ENCODE measurements at places on chromosomes 3 and 15.

DNA sequence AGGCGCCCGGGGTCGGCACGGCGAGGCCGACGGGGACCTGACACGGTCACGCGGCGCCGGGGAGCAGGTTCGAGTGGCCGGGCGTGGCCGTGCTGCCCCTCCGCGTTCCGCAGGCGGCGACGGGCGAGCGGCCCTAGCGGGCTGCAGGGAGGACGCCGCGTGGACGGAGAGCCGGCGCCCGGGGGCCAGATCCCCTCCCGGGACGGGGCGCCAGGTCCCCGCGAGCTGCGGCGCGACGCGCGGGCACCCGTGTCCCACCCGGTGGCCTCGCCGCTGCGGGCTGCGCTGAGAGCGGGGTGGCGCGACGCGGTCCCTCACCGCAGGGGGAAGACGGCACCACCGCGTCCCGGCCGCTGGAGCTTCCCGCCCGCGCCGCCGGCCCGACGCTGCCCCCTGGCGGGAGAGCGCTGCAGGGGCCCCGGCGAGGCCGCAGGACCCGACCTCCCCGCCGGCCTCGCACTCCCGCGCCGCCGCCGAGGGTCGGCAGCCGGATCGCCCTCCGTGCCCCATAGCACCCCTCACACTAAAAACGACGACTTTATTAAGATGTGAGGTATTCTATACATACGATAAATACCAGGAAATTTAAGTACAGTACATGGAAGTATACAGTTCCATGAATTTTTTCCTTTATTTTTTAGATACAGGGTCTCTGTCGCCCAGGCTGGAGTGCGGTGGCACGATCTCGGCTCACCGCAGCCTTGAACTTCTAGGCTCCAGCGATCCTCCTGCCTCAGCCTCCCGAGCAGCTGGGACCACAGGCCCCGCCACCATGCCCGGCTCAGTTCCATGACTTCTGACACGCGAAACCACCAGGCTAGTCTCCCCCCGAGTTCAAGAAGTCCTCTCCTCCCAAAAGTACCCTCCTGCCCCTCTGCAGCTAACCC is 1.3 kb upstream of the PIGZ start:
- DNase-seq: peak; percentile 64

- no peak for DNase-seq
Measured at GRCh38 chr3:57383838-57384237, 91.4 kb upstream of the ASB14 start.

GRCh38 chr3:197835509-197835908 is 44.5 kb downstream of the LRCH3 start:
- DNase-seq: no peak

DNA sequence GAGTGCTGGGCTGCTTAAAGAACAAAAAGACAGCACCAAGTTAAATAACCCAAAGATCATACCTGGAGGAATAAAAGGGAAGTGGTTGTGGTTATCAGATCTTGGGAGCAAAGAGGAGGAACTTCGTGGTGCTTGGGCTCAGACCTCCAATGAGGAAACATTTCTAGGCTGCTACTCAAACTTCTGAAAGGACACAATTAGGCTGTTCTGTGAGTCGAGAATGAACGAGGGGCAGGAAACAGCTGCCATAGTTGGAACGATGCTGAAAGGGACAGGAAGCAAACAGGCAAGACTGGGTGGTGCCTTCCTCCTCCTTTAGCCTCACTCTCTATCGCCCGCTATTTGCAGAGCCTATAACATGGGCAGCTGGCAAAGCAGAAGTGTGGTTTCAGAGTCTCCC is 276.3 kb upstream of the ARRDC4 start:
- no peak for DNase-seq

DNA sequence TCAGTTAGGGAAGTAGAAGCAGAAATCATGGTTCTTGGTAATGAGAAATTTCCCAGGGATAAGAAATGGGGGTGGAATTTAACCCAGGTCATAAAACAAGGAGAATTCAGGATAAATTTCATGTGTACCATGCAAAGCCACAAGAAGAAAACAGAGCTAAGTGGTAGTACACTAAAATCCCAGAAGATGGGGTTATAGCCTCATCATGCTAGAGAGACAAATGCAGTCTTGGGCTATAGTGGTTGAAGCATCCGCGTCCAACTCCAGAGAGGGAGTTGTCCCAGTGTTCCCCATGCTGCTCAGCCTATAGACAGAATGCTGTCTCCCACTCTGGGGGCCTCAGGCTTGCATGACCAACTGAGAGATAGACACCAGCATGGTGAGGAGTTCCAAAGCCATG is 36.2 kb upstream of the CLRN1 start:
- DNase-seq: no peak

GRCh38 chr15:96462768-96463750 is 132.6 kb downstream of the NR2F2 start:
- no peak for DNase-seq

GRCh38 chr15:64507293-64507802 is 47.0 kb downstream of the ZNF609 start:
- DNase-seq: peak; percentile 26

DNA sequence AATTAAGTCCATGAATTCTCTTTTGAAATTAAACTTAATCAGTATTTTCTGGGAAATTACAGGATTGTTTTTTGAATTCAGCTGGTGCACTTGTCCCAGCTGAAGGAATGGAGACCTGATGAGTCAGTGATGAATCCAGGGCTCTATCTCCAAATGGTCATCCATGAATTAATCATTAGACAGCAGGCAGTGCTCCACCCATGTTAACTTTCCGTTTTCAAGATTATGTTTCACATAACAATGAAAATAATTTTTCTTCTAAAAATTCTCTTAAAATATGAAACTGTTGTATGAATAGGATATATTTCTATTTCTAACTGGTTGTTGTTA is 13.9 kb upstream of the PAQR9 start:
- DNase-seq: no peak

- no peak for DNase-seq
Measured at GRCh38 chr3:170056710-170057454, 19.1 kb downstream of the GPR160 start.

DNA sequence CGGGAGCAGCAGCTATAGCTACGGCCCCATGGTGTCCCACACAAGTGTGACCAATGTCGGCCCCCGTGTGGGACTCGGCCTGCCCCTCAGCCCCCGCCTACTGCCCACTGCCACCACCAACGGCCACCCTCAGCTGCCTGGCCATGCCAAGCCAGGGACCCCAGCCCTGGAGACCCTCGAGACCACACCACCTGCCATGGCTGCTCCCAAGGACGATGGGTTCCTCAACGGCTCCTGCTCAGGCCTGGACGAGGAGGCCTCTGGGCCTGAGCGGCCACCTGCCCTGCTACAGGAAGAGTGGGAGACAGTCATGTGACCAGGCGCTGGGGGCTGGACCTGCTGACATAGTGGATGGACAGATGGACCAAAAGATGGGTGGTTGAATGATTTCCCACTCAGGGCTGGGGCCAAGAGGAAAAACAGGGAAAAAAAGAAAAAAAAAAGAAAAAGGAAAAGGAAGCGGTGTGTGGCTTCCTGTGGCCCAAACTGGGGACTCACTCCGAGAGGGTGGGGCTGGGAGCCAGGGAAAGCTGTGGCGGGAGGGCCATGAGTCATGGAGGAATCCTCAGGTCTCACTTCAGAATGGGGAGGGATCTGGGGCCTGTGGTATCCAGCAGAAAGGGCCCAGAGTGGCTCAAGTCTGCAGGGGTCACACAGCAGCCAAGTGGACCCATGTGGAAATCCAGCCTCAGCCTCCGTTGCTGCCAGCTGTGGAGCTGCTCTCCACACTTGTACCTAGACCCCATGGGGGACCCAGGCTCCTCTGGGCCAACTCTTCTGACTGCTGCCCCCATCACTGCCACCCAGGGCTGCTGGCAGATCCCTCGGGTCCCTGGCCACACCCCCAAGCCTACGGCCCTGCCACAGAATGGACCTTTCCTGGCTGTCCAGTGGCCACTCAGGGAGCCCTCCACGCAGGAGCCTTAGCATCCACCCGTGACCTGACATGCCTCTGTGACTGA is 26.1 kb downstream of the PTH1R start:
- DNase-seq: no peak

- DNase-seq: no peak
Measured at GRCh38 chr15:57485869-57486268, 105.8 kb upstream of the MYZAP start.

DNA sequence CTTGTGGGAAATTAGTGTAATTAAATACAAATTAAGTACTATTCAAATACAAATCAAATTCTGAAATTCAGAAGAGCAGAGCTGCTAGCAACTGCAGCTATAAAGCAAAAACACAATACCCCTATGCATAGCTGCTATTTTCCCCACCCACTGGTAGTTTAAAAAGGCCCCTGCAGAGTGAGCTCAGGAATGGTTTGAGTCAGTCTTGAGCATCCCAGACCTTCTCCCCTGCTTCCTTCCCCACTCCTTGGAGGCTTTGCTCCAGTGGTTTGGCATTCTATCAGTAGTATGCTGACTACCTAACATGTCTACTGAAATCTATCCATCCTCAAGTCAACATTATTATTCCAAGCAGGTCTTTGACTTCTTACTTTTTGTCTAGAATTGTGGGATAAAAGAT is 53.0 kb downstream of the EFHB start:
- DNase-seq: no peak

- no peak for DNase-seq
Measured at GRCh38 chr3:119635719-119636118, 24.7 kb downstream of the POPDC2 start.

DNA sequence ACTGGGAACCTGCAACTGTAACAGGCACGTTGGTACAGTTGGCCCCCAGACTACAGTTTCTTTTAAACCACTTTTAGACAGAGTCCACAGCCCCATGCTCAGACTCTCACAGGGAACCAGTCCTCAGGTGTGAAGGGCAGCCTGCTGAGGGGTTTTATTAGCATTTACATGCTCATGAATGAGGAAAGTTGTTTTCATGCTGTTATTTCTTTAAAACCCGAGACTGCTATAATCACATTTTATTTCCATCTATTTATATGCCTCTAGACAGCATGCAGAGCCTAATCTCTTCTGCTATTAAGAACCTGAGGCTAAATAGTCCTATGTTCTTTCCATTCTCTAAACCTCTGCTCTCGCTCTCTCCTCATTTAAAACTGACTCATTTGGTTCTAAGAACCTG is 26.3 kb upstream of the FSIP1 start:
- DNase-seq: no peak

DNA sequence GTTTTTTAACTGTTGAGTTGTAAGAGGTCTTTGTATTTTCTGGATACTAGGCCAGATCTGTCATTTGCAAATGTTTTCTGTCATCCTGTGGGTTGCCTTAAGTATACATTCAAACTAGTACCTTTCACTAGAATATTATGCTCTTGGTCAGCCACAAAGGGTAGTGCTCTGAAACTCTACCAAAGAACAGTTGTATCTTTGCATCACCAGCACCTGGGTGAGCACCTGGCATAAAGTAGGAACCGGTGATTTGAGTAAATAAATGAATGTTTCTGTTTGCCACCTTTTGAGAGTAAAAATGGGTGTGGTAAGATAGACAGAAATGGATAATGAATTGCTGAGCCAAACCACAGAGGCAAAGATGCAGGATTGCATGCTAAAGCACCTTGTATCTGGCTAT is 98.7 kb downstream of the SLCO3A1 start:
- DNase-seq: no peak

DNA sequence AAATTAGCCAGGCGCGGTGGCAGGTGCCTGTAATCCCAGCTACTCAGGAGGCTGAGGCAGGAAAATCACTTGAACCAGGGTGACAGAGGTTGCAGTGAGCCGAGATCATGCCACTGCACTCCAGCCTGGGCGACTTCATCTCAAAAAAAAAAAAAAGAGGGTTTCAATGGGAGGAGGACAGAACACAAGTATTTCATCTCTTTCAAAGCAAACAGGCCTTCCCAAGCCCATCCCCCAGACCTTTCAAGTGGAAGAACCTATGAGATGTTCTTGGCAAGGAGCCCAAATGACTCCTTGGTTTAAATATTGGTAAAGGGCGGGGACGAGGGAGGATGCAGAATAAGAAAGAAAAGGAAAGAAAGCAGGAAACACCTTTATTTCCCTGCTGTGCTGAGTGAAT is 62.2 kb upstream of the MCF2L2 start:
- DNase-seq: no peak

DNA sequence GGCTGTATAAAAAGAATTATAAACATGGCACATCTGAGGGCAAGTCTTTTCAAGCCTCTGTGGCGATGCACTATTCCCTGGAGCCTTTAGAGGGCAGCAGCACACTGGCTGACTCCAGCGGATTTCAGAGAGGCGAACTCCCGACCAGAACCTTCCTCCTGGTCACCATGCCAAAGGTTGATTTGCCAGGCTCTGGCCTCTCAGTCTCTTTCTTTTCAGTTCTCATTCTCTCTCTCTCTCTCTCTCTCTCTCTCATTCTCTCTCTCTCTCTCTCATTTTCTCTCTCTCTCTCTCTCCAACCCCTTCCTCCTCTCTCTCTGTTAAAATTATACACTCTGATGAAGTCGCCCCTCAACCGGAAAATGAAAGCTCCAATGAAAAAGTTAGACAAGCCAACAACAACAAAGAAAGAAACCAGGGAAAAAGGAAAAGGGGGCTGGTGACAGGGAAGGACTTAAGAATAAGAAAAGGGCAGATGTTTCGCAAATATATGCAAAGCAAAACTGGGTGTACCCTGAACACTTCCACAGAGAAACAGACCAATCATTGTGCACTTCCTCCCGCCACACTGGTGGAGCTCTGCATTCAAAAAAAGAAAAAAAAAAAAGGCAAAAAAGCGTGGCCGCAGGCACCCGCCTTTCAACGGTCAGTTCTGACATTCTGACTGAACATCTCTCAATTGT is 90.2 kb downstream of the TIGIT start:
- DNase-seq: peak; percentile 66

GRCh38 chr3:58047826-58048225 is 39.6 kb downstream of the FLNB start:
- DNase-seq: no peak

DNA sequence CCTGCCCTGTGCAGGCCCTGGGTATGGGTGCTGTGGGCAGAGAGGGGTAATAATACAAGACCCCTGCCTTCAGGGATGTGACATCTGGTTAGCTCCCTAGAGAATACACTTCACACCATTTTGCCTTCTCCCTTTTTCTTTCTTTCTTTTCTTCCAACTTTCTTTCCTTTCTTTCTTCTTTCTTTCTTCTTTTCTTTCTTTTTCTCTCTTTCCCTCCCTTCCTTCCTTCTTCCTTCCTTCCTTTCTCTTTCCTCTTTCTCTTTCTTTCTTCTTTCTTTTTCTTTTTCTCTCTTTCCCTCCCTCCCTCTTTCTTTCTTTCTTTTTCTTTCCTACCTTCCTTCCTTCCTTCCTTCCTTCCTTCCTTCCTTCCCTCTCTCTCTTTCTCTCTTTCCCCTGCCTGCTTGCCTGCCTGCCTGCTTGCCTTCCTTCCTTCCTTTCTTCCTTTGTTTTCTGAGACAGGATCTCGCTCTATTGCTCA is 68.4 kb upstream of the ABHD17C start:
- DNase-seq: no peak

DNA sequence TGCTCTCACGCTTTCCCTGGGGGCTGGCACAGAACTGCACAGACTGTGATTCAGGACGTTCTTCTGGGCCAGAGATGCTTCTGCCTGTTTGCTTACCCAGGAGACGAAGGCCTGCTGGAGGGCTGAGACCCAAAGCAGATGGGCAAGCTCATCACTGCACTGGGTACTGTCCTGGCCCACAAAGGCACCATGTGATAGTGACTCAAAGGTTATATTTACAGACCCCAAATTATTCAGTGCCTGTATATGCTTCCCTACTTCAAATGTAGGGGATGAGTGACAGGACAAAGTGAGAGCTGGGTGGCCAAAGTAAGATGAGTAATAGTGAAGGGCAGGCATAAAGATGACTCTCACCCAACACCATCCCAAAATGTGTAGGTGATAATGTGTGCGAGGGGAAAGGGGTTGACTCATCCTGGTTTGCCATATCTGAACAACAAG is 127.4 kb downstream of the WDR76 start:
- DNase-seq: no peak

- DNase-seq: no peak
Measured at GRCh38 chr3:194148383-194148782, 12.4 kb downstream of the HES1 start.
